GM23338 (cell line): ENCODE measurements at places on chromosomes 3 and 15. TPM values are rescaled to one million over a fixed set of nuclear protein-coding genes. Genes with fewer than 3 reads are reported as not detected.

AGBL1 gene
- 0.03 TPM in 1 of 2 replicates, not detected in the other for total RNA-seq

- DNase-seq = peak; percentile 70
Measured at GRCh38 chr15:51736751-51737521, 519 bp downstream of the LYSMD2 start.

GRCh38 chr15:69508659-69509058 is 56.0 kb downstream of the RPLP1 start:
- DNase-seq = no peak

- no peak for DNase-seq
Measured at GRCh38 chr3:193677734-193678133, 84.7 kb downstream of the OPA1 start.

- DNase-seq = no peak
Measured at GRCh38 chr15:67100801-67101581, 35.6 kb downstream of the SMAD3 start.

PP2D1 gene
- total RNA-seq = not detected in 2 replicates

GRCh38 chr3:169297214-169297613 is 366.3 kb downstream of the MECOM start:
- no peak for DNase-seq

SI gene
- total RNA-seq = not detected in 2 replicates
